NCI-H1105 treated with DMSO at 0.1 percent for 48 hours (cell line): ENCODE measurements at places on chromosomes 4 and X.

DNA sequence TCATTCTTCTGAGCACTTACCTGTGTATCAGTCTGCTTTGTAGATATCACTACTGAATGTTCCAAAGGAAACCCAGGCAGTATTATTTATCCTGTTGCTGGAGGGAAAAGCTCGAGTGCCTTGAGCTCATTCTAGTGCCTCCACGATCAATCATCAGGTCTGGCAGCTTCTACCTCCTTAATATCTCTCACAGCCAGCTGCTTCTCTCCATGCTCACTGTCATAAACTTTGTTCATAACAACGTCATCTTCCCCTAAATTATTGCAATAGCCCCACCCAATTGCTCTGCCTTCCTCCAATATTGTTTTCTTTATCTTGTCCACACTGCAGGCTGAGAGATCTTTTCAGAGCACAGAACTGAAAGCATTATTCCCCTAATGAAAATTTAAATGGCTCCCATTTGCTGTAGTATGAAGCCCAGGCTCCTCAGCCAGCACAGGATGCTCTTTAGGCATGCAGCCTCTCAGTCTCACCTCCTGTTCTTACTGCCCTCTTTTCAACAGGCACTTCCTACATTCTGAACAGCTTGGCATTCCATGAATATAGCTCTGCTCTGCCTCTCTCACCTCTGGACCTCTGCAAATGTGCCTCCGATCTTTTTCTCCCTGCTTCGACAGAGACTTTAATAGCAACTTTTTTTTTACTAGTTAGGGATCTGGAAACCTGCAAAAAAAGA is 504.2 kb upstream of the IGFBP7 start:
- no peak for DNase-seq

GRCh38 chr4:8748236-8748575 is 123.4 kb downstream of the HMX1 start:
- no peak for DNase-seq

GRCh38 chrX:143455046-143455445 is 62.2 kb downstream of the SPANXN3 start:
- peak; percentile 8 for DNase-seq

DNA sequence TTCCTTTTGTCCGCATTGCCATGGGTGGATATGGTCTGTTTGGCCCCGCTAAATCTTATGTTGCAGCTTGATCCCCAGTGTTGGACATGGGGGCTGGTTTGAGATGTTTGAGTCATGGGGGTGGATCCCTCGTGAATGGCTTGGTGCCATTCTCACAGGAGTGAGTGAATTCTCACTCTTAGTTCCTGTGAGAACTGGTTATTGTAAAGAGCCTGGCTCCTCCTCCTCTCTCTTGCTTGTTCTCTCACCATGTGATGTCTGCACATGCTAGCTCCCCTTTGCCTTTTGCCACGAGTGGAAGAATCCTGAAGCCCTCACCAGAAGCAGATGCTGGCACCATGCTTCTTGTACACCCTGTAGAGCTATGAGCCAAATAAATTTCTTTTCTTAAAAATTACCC is 22.6 kb upstream of the STBD1 start:
- DNase-seq, result no peak

- DNase-seq, result no peak
These were observed 39.7 kb downstream of the SNX25 start for GRCh38 chr4:185249105-185249504.

GRCh38 chrX:71450433-71451106 is 82.3 kb upstream of the OGT start:
- no peak for DNase-seq

DNA sequence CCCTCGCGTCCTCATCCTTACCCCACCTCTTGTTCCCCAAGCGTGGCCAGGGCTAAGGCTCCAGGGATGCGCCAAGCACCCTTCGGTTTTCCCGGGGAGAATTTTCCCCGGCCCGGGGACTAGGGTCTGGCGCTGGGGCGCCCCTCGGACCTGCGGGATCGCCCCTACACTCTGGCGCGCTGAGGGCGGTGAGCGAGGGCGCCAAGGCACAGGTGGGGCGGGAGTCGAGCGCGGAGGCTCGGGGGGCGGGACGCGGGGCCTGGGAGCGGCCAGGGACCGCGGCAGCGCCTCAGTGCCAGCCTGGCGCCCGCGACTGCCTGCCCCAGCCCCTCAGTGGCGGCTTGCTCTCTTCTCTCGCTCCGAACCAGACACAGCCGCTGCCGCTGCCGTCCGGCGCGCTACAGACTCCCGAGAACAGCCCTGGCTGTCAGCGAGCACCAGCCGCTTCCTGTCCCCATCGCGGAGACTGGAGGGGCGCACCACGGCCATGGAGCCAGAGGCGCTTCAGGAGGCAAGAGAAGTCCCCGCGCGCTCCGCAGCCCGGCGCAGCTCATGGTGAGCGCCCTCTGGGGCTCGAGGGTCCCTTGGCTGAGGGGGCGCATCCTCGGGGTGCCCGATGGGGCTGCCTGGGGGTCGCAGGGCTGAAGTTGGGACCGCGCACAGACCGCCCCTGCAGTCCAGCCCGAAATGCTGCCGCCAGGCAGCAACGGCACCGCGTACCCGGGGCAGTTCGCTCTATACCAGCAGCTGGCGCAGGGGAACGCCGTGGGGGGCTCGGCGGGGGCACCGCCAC is at the start of gene DRD5:
TSS of gene DRD5 (plus strand) at position 292 of the 793 bp plus-strand sequence. CDS start at position 688, 396 bp downstream.
- DNase-seq, result no peak

- no peak for DNase-seq
These were observed 252.7 kb upstream of the KCNIP4 start for GRCh38 chr4:22201256-22201655.

- no peak for DNase-seq
These were observed 27.7 kb downstream of the PJA1 start for GRCh38 chrX:69137371-69138117.

GRCh38 chr4:124974152-124974551 is 261.6 kb upstream of the ANKRD50 start:
- DNase-seq, result no peak

DNA sequence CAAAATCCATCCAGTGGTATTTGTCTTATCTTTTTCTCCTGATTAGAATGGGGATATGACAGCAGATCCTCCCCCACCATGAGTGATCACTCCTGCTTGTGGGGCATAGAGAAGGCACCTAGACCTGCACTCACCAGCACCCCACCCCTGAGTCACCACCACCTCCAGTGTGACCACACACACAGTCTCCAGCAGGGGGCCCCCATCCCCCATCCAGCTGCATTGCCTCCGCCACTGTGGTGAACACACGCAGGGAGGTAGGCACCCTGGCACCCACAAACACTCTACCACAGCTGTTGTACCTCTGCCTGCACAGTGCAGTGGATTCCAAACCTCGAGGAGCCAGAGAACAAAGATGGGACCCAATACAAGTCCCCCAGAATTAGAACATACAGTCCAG is 9.0 kb upstream of the MAGEA8 start:
- DNase-seq, result no peak

- DNase-seq, result no peak
These were observed 15.3 kb downstream of the DDIT4L start for GRCh38 chr4:100174985-100175383.

GRCh38 chr4:38368613-38369012 is 295.4 kb upstream of the KLF3 start:
- no peak for DNase-seq

GRCh38 chrX:70527610-70528345 is 83.1 kb downstream of the DLG3 start:
- no peak for DNase-seq

- DNase-seq, result no peak
These were observed 40.4 kb downstream of the GPC4 start for GRCh38 chrX:133374874-133375387.

DNA sequence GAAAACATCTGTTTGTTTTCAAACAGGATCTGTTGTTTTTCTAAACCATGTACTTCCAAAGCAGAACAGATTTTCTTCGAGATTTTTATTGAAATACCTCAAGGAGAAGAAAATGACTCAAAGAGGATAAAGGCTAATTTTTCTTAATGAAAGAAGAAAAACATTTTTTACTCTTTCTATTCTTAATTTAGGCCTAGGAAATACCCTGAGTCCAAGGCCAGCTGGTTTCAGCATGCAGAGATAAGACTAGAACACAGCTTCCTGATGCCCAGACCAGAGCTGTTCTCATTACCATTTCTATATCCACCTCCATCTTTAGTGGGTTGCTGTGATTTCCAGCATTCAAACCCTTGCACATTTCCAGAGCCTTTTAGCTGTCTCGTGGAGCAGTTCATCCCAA is 18.3 kb downstream of the GAB1 start:
- DNase-seq, result no peak

- DNase-seq, result no peak
These were observed 467.7 kb downstream of the IL15 start for GRCh38 chr4:142104041-142104440.

DNA sequence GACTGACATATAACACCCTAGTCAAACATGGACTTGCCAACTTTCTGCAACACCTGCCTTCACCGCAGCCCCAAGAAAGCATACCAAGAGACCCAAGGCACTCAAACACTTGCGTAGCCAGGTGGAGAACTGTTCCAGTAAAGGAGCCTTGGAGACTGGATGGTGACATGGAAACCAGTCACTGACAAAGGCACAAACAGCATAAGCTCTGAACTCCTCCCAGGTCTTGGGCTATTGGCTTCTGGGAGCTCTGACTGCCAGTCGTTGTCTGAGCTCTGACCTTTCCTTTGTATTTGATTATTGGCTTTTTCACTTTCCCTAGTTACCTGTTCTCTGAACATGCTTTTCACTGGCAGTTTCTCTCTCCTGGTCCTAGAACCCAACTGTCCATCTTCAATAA is 38.3 kb downstream of the ARAP2 start:
- DNase-seq, result no peak
